ENCODE measurements at places on chromosomes 5 and 9.
A peak's percentile ranks its signal among the peaks of the same experiment; 100 is the strongest.

DNA sequence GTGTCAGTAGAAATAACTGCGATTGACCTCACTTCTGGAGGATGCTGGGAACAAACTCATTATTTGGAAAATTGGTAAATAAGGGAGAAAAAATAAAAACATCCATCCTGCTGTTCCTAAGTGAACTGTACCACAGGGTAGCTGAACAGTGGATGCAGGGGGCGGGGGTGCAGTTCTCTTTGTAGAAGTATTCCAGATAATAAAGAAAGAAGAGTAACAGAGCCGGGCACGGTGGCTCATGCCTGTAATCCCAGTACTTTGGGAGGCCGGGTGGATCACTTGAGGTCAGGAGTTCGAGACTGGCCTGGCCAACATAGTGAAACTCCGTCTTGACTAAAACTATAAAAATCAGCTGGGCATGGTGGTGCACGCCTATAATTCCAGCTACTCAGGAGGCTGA, 132.1 kb downstream of the COL23A1 start:
- DNase-seq, result no peak

DNA sequence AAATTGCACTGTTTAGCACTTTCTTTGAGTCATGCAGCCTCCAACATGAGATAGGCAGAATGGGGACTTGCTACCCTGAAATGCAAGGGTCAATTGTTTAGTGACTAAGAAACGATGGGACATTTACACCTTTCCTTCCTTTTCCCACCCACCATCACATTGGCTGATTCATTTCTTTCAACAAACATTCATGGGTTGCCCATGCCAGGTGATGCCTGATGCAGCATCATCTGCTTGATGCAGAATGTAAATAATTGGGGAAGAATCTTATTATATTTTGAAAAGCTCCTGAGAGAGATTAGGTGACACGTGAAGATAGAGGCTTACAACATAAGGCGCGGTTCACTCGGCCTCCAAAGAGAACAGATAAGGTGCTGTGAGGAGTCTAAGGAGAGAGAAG, 4.5 kb upstream of the TRMT10B start:
- no peak for DNase-seq

DNA sequence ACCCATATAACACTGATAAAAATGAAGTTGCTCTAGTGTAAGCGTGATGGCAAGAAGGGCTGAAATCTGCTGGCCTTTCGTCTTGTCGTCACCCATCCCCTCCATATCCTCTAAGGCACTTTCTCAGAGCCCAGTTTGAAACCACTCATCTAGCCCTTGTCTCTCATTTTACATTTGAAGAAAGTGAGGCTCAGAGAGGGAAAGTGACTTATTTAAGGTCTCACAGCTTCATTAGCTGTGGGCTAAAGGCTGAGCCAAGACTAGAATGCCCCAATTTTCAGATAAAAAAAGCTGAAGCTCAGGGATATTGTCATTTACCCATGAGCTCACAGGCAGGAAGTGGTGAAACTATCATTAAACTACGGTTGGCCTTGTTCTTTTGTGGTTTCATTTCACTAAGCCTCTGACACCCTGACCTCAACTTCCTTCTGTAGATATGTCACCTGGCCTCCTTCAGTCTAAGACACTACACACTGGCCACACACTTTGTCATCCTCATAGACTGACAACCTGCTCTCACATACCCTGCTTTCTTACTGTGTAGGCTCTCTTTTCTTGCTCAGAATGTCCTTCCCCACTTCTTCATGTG, 176.7 kb upstream of the DMAC1 start:
- DNase-seq, result peak; percentile 3

- no peak for DNase-seq
Observed at GRCh38 chr5:15821506-15821905, 321.5 kb downstream of the FBXL7 start.

DNA sequence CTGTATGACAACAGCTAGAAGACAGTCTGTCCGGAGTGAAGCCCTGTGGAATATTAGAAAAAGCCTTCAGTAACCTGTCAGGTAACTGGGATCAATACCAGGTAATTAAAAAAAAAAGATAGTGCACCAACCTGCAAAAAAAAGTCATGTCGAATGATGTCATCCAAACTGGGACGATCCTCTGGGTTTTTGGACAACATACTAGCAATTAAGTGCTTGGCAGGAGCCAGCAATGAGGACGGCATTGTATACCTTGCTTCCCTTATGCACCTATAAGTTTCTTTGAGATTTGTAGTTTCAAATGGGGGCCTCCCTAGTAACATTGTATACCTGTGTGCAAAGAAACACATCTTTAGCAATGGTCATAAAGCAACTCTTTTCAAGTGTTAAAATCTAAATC, 2.8 kb downstream of the PLK2 start:
- DNase-seq, result no peak

- no peak for DNase-seq
Observed at GRCh38 chr5:140321796-140322195, 18.9 kb upstream of the PFDN1 start.

DNA sequence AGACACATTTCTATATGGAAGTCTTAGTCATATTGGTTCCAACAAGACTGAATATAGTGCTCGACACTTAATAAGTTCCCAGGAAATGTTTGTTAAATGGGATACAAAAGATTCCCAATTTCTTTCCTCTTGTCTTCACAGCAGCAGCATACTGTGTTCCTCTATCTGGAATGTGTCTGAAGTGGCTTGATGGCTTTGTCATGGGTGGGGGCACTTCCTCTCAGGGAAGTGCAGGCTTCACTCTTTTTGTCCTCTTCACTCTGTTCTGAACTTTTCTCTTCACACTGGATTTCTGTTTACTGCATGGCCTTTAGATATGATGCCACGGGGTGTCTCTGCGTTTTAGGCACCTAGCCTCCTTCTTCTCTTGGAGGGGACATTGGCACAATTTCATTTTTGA, 127.7 kb upstream of the C9orf72 start:
- DNase-seq, result no peak

GRCh38 chr9:75939536-75940111, 49.2 kb downstream of the PCSK5 start:
- DNase-seq, result no peak

DNA sequence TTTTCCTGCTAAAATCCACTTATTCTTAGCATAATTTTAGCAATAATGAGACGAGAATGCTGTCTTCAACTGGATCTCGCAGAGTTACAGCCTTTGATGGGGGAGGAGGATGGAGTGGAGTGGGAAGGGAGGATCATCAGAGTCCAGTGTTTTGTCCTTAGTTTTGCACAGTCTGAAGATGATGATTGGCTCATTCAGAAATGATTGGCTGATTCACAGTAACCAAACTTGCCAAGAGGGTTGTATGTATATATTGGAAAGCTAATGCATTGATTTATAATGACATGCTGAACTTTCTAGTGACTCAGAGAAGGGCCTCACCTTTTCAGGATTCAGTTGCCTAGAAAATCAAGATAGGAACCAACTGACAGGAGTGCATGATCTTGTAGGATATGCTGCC, 448.0 kb downstream of the CCDC171 start:
- no peak for DNase-seq

- no peak for DNase-seq
Observed at GRCh38 chr5:144378681-144379080, 208.0 kb downstream of the KCTD16 start.

DNA sequence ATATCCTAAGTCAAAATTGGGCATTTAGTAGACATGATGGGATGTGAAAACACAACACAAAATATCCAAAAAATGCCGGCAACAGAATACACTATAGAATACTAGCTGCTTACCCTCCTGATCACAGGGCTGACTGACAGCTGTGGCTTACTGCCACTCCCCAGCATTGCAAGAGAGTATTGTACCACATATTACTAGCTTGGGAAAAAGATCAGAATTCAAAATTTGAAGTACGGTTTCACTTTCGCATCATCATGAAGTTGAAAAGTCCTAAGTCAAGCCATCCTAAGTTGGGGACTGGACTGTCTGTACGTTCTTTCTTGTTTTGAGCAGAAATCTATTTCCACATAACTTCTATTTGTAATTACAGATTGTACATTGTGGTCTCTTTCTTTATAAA, 851.4 kb downstream of the MAT2B start:
- DNase-seq, result no peak

DNA sequence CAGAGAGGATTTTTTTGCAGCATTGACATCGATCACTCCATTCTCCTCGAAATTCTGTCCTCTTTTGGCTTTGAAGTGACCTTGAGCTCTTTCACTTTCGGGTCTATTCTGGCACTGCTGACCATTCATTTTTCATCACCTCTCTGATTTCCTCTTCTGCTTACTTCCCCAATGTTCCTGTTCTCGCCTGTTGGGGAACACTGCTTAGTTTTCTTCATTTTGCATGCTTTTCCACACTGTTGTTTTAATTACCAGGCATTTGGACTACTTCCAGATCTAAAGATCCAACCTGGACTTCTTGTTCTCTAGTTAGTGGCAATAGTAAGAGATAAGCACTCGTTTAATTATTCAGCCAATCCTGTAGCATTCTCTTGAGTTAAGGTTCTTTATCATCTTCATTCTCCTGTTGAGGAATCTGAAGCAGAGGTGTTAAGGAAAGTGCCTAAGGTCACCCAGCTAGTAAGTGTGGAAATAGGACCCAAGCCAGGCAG, 53.4 kb downstream of the MAN2A1 start:
- no peak for DNase-seq

- DNase-seq, result no peak
Observed at GRCh38 chr5:131064669-131065371, 100.2 kb downstream of the HINT1 start.

GRCh38 chr5:141883184-141883891, 5.1 kb upstream of the PCDH1 start:
- DNase-seq, result no peak

Data from esophagus squamous epithelium (tissue), 5 donors.